ENCODE measurements at places on chromosomes 12 and 14. TPM values are rescaled to one million over a fixed set of nuclear protein-coding genes. Genes with fewer than 3 reads are reported as not detected.

The CLEC14A gene
- not detected for total RNA-seq

The PARPBP gene
- total RNA-seq: 1.5 TPM

The AP1G2 gene
- total RNA-seq: 198 TPM

The ZFHX2 gene
- total RNA-seq: 0.19 TPM

The IKZF4 gene
- total RNA-seq: 5.0 TPM

- H3K27ac ChIP-seq: peak overlapping the region; percentile 74
- no peaks in the 10 kb centered on the region for H3K27me3 ChIP-seq
- DNase-seq: peak; percentile 17
Observed at GRCh38 chr14:97975962-97976361, 1178.8 kb downstream of the VRK1 start.

DNA sequence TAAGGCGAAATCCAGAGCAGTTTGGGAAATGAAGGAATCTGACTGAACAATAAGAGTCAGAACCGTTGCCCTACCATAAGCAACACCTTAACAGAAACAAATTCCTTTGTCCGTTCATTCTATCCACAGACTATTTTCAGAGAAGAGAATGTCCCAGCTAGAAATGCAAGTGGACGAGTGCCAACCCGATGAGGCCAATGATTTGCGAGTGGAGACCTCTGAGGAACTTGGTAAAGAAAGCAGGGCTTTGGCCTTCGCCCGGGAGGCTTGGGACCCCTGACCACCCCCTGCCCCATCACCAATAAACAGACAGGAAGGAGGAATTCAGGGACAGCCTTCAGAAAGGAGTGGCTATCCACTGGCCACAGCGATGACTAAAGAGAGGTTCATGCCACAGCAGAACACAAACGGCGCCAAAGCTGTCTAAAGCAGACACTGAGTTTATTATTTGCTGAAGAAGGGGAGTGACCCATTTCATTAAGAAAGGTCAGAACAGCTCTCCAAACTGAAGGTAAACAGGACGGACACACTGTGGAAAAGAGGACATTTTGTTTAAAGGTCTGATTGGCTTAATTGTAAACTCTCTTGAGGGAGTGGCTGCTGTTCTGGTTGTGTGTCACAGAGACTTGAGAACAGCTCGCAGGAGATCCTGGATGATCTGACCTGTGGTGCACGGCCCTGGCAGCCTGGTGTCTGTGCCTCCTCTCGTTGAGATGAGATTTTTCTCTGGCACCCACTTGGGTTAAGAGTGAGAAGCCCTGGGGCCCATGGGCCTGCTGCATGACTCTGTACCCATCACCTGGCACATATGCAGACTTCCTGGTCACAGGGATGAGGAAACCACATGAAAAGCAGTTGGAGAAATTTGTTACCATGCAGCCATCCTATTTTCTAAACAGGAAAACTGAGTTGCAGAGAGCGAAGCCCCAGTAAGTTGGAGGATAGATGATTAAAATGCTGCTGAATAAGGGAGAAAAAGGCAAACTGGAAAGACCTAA lies 142.0 kb upstream of the PZP start:
- H3K27ac ChIP-seq: no peak overlapping the region
- H3K36me3 ChIP-seq: no peaks in the 10 kb centered on the region
- H3K4me3 ChIP-seq: no peak overlapping the region
- H3K4me1 ChIP-seq: peaks cover 3% of the 10 kb centered on the region
- DNase-seq: no peak
- H3K27me3 ChIP-seq: no peaks in the 10 kb centered on the region

GRCh38 chr12:106342397-106343213 lies 14.9 kb upstream of the POLR3B start:
- no peak overlapping the region for H3K4me3 ChIP-seq
- H3K27ac ChIP-seq: no peak overlapping the region
- DNase-seq: no peak
- H3K36me3 ChIP-seq: peaks cover 72% of the 10 kb centered on the region
- no peaks in the 10 kb centered on the region for H3K4me1 ChIP-seq
- H3K27me3 ChIP-seq: no peaks in the 10 kb centered on the region

- no peak overlapping the region for H3K27ac ChIP-seq
- no peak for DNase-seq
Observed at GRCh38 chr12:3492793-3493042, 1.7 kb downstream of the PRMT8 start.

- H3K4me3 ChIP-seq: no peak overlapping the region
- peaks cover 2% of the 10 kb centered on the region for H3K4me1 ChIP-seq
- no peak overlapping the region for H3K27ac ChIP-seq
- DNase-seq: no peak
Observed at GRCh38 chr14:44657696-44658388, 150.8 kb upstream of the FSCB start.

DNA sequence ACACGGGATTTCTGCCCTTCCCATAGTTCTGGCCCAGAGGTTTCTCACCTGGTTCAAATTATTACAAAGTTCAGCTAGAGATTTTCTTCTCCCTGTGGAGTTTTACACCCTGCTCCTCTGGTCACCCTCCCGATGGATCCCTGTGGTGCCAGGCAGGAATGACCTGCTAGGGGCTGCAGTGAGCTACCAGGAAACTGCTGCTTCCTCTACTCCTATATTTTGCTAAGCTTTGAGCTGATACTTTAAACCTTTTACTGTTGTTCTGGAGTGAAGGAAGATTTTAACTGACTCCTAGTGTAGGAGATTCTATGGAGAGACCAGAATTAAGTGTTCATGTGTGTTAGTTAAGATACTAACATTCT lies 30.4 kb upstream of the LRIG3 start:
- no peaks in the 10 kb centered on the region for H3K27me3 ChIP-seq
- H3K4me3 ChIP-seq: no peak overlapping the region
- no peaks in the 10 kb centered on the region for H3K4me1 ChIP-seq
- DNase-seq: no peak
- H3K36me3 ChIP-seq: no peaks in the 10 kb centered on the region
- H3K27ac ChIP-seq: no peak overlapping the region

DNA sequence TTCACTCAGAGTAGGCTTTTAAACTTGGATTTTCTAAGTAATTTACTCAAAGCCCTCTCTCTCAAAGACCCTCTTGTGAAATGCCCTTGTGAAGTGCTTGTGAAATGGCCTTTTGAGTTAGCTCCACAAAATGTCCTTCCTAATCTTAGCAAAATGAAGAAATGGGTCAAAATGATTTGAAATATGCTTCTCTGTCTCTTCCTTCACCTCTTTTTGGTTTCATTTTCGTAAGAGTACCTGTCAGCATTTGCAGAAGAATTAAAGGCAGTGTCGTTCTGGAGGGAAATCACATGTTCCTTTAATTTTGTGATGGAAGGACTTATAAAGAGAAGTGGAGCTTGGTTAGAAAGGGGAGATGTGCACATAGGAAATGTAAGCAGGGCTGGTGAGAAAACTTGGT lies 93.7 kb downstream of the HMGA2 start:
- no peaks in the 10 kb centered on the region for H3K27me3 ChIP-seq
- H3K27ac ChIP-seq: no peak overlapping the region
- peak overlapping the region; percentile 6 for H3K4me3 ChIP-seq
- H3K36me3 ChIP-seq: no peaks in the 10 kb centered on the region

GRCh38 chr12:26369588-26369987 lies 174.2 kb downstream of the SSPN start:
- no peaks in the 10 kb centered on the region for H3K4me1 ChIP-seq
- no peak overlapping the region for H3K4me3 ChIP-seq
- H3K36me3 ChIP-seq: no peaks in the 10 kb centered on the region
- H3K27me3 ChIP-seq: no peaks in the 10 kb centered on the region
- H3K27ac ChIP-seq: no peak overlapping the region

GRCh38 chr12:65881965-65882413 lies 57.7 kb downstream of the HMGA2 start:
- H3K27me3 ChIP-seq: peaks cover 19% of the 10 kb centered on the region
- no peak overlapping the region for H3K4me3 ChIP-seq
- H3K36me3 ChIP-seq: no peaks in the 10 kb centered on the region
- DNase-seq: no peak
- H3K27ac ChIP-seq: no peak overlapping the region
- H3K4me1 ChIP-seq: peaks cover 3% of the 10 kb centered on the region

- no peak overlapping the region for H3K27ac ChIP-seq
- peaks cover 13% of the 10 kb centered on the region for H3K27me3 ChIP-seq
- no peak overlapping the region for H3K4me3 ChIP-seq
- H3K36me3 ChIP-seq: no peaks in the 10 kb centered on the region
- DNase-seq: no peak
Observed at GRCh38 chr14:85538636-85539035, 8.7 kb downstream of the FLRT2 start.

DNA sequence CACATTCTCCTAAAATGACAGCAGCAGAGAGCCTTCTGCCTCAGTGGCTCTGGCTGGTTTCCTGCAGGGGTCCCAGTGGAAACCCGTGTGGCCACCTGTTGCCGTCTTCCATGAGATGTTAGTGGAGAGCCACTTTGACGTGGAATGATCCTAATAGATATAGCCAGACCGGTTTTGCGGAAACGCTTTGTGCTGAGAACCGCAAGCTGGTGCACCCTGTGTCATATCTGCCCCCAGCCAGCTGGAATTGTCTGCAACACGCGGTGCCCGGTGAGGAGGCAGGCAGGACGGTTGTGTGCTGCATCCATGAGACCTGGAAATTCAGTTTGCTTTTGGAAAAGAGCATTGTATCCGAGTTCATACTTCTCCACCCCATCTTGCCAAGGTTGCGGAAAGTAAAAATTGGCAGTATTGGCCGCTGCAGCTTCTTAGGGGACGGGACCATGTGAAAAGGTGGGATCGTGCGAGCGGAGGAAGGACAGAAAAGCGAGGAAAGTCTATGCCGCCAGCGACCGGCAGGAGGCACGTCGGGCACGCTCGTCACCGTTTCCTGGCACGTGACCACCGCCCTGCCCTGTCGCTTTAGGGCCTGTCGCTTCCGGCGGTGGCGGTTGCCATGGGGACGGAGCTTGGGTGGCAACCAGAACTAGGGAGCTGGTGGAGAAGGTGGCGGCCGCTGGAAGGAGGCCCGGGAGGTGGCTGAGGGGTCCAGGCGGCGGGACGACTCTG lies at the start of gene CFAP251:
Gene CFAP251, plus strand, starts transcription at position 643 of the 729 bp plus-strand sequence. CDS start 2,714 bp downstream, outside the sequence.
- peaks cover 27% of the 10 kb centered on the region for H3K36me3 ChIP-seq
- H3K4me3 ChIP-seq: peak within 1 kb of the TSS; percentile 51
- peak; percentile 94 for DNase-seq
- H3K4me1 ChIP-seq: peaks cover 14% of the 10 kb centered on the region
- H3K27me3 ChIP-seq: no peaks in the 10 kb centered on the region

DNA sequence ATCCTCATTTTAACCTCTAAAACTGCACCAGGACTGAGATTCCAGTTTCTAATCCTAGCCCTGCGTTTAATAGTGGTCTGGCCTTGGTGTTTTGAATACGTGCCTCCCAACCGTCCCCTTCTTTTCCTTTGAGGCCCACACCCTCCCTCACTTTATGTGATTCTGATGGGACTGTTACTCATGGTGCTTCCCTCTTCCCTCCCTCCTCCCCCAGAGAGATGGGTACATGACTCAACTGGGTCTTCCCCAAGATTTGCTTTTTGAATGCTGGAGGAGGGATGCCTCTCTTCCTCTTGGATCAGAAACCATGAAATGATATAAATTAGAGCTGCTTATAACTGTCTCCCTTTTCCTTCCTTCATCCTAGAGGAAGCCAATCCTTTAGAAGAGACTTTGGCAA lies 8.2 kb upstream of the PPP2R5E start:
- no peak overlapping the region for H3K27ac ChIP-seq
- H3K4me1 ChIP-seq: no peaks in the 10 kb centered on the region
- no peaks in the 10 kb centered on the region for H3K36me3 ChIP-seq
- no peaks in the 10 kb centered on the region for H3K27me3 ChIP-seq
- no peak overlapping the region for H3K4me3 ChIP-seq
- DNase-seq: no peak

GRCh38 chr12:12194206-12194605 lies 72.6 kb downstream of the LRP6 start:
- no peaks in the 10 kb centered on the region for H3K27me3 ChIP-seq
- no peaks in the 10 kb centered on the region for H3K36me3 ChIP-seq
- H3K4me3 ChIP-seq: no peak overlapping the region
- no peak overlapping the region for H3K27ac ChIP-seq
- H3K4me1 ChIP-seq: no peaks in the 10 kb centered on the region

DNA sequence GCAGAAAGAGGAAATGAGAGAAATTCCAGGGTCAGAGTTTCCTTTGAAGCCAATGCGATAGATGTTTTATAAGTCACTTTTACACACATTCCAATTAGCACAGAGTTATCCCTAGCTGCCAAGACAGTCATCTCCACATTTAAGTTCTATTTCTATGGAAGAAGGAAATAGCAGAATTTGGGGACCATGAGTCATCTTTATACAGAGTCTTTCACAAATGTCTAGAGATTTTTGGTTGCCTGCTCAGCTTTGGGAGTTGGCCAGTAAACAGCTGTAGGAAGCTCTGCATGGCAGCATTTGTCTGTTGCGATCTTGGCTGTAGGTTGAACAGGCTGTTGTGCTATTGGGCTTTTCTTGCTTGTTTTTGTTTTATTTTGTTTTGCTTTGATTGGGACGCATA lies 884.3 kb downstream of the GALC start:
- no peaks in the 10 kb centered on the region for H3K27me3 ChIP-seq
- no peak overlapping the region for H3K27ac ChIP-seq
- no peaks in the 10 kb centered on the region for H3K4me1 ChIP-seq
- H3K36me3 ChIP-seq: no peaks in the 10 kb centered on the region
- no peak for DNase-seq
- no peak overlapping the region for H3K4me3 ChIP-seq

- no peaks in the 10 kb centered on the region for H3K36me3 ChIP-seq
- no peaks in the 10 kb centered on the region for H3K27me3 ChIP-seq
- no peak for DNase-seq
- H3K4me3 ChIP-seq: no peak overlapping the region
- H3K4me1 ChIP-seq: peaks cover 15% of the 10 kb centered on the region
Observed at GRCh38 chr14:56198438-56198837, 80.2 kb downstream of the PELI2 start.

GRCh38 chr14:106094654-106095189 lies 568.3 kb downstream of the TMEM121 start:
- no peaks in the 10 kb centered on the region for H3K36me3 ChIP-seq
- no peaks in the 10 kb centered on the region for H3K4me1 ChIP-seq
- no peak overlapping the region for H3K4me3 ChIP-seq
- H3K27ac ChIP-seq: no peak overlapping the region

DNA sequence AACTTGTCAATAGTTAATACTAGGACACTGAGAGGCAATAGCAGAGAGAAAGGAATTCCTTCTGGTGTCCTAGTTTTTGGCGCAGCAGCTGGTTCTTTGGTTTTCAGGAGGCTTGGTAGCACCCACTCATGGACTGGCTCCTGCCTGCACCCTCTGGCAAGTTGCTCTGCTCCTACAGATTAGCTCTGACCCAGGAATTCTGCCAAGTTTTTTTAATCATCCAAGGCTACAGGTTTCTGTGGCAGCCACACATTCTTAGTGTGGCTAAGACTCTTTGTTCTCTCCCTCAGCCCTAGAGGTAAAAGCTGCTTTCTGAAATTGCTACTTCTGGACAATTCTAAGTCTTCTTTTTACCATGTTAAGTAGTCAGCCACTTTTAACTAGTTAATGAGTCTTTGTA lies 72.0 kb upstream of the FKBP4 start:
- H3K27me3 ChIP-seq: no peaks in the 10 kb centered on the region
- H3K27ac ChIP-seq: no peak overlapping the region
- H3K4me1 ChIP-seq: no peaks in the 10 kb centered on the region
- no peaks in the 10 kb centered on the region for H3K36me3 ChIP-seq

DNA sequence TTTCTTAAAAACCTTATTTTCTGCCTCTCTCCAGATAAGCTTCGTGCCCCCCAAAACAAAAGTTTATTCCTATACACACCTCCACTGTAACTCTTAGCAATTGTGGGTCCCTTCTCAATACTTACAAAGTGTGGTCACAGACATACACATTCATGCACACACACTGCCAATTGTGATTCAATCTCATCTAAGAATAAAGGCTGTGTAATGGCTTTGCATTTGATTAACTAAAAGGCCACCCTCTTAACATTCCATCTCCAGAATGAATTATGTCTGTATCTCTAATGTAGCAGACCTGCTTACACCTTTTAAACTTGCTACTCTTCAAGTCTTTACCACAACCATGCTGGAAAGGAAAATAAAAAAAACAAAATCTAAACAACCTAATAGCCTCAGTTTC lies 49.5 kb downstream of the MYF5 start:
- no peaks in the 10 kb centered on the region for H3K36me3 ChIP-seq
- no peak overlapping the region for H3K4me3 ChIP-seq
- H3K27me3 ChIP-seq: no peaks in the 10 kb centered on the region
- no peak for DNase-seq
- no peaks in the 10 kb centered on the region for H3K4me1 ChIP-seq

Data from CD4-positive, alpha-beta T cell (primary cell).